ENCODE measurements at places on chromosomes 6 and 20.

DNA sequence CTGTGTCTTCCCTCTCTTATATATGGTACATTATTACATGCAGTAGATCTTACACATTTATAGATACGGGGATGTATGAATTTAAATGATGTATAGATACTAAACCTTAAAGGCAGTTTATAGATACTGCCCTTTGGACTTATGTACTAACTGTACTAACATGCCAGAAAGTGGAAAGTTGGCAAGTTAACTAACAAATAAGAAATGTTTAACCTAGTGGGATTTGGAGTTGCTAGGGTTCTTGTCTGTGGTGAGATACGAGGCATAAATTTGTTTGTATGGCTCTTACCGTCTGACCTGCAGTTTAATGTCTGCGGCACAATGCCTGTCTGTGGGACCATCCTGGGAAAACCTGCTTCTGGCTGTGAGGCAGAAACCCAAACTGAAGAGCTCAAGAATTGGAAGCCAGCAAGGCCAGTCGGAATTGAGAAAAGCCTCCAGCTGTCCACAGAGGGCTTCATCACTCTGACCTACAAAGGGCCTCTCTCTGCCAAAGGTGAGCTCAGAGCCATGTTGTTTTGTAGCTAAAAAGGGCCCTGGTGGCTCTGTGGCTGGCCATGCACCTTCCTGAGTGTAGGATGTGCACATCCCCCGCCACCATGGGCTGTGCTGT, 62.9 kb upstream of the SLC22A1 start:
- DNase-seq: no peak

DNA sequence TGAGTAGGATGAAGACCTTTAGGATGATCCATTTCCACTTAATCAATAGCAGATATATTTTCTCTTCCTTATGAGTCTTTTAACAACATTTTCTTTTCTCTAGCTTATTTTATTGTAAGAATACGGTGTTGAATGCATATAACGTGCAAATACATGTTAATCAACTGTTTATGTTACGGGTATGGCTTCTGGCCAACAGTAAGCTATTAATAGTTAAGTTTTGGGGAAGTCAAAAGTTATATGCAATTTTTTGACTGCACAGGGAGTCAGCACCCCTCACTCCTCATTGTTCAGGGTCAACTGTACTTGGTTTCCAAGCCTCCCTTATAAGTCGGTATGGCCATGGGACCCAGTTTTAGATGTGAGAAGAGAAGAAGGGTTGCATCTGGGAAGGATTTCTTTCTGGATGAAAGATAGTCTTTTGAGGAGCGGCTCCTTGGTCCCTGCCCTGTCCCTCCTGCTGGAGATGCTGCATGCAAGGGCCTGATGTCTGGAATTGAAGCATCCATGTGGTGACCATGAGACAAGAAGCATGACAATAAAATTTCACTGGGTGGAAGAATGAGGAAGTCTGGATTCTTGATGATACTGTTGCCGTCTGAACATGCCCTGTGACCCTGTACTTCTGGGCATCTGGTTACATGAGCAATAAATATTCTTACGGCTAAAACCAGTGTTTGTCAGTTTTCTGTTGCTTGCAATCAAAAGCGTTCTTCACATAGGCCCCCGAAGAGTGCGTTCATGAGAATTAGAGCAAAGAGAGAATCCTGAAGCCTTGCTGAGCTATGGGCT, 194.7 kb upstream of the PMEPA1 start:
- no peak for DNase-seq

GRCh38 chr6:148557796-148558321, 189.0 kb upstream of the UST start:
- no peak for DNase-seq

DNA sequence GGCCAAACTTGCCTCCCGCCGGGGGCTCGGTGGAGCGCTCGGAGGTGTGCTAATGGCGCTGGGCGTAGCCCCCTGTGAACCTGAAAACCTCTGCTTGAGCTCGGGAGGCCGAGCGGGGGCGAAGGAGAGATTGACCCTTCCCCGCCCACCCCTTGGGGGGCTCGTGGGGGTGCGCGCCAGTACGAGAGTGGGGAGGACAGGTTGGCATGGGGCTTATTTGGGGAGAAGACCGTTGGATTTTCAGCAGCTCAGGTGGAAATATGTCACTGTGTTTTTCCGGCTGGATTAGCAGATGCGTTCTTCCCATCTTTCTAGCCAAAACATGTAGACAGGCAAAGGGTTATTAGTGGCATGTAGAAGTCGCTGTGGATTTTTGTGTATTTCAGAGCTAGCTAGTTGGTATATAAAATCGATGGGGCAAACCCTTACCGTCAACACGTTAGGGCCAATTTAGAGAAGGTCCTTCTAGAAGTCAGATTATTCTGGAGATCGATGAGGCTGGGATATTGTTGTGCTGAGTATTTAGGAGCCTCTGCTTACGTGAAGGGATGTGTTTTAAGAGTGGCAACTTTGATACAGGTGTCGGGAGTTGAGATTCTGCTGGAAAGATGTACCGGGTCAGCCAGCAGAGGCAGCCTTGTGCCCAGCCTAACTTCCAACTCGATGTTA, 525 bp downstream of the NCOA7 start:
- DNase-seq: no peak

- DNase-seq: no peak
Observed at GRCh38 chr6:14468647-14469321, 351.2 kb downstream of the CD83 start.

- DNase-seq: no peak
Observed at GRCh38 chr6:20746805-20747558, 212.7 kb downstream of the CDKAL1 start.

GRCh38 chr6:157967020-157967419, 14.6 kb upstream of the SYNJ2 start:
- no peak for DNase-seq

GRCh38 chr20:19921284-19921793, 95.8 kb upstream of the NAA20 start:
- no peak for DNase-seq

DNA sequence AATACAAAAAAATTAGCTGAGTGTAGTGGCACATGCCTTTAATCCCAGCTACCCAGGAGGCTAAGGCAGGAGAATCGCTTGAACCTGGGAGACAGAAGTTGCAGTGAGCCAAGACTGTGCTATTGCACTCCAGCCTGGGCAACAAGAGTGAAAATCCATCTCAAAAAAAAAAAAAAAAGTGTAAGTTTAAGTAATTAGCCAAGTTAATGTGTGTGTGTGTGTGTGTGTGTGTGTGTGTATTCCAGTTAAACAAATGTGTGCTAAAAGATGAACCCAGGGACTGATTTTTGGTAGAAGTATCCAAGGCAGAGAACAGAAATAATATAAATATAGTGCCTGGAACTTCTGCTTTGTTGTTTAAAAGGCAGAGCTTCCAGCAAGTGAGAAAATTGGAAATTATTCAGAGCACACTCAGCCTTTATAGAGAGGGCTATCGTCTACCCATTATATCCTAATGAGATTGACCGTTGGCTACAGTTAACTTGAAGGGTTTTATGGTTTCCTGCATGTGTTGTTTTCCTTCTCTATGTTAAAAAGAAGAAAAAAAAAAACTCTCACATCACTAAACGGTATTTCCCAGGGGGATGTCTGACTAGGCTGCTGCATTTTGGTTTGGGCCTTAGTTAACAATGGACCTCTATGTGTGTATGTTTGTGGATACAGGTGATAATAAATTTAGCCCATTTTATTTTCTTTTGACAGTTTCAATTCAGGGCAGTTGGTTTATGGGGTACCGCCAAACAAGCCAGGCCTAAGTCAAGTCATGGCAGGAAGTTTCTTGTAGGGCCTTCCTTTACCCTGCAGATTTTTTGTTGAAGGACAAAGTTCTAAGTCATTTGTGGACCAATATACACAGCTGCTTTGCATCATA, 9.8 kb downstream of the SOX4 start:
- no peak for DNase-seq

- DNase-seq: no peak
Observed at GRCh38 chr20:40802886-40803285, 113.8 kb upstream of the MAFB start.

DNA sequence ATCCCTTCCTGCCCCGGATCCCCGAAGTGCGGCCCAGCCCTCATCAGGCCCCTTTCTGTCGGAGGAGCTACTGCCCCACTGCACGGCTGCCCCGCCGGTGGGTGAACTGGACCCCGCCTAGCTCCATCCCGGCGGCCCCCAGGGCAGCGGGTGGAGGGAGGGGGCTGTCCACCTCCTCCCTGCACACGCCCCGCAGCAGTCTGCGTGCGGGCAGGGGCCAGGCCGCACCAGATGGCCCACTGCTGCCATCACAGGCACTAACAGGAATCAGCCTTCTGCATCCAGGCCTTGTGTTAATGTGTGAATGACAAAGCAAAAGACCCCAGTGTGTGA, 54.9 kb upstream of the UNC93A start:
- no peak for DNase-seq

DNA sequence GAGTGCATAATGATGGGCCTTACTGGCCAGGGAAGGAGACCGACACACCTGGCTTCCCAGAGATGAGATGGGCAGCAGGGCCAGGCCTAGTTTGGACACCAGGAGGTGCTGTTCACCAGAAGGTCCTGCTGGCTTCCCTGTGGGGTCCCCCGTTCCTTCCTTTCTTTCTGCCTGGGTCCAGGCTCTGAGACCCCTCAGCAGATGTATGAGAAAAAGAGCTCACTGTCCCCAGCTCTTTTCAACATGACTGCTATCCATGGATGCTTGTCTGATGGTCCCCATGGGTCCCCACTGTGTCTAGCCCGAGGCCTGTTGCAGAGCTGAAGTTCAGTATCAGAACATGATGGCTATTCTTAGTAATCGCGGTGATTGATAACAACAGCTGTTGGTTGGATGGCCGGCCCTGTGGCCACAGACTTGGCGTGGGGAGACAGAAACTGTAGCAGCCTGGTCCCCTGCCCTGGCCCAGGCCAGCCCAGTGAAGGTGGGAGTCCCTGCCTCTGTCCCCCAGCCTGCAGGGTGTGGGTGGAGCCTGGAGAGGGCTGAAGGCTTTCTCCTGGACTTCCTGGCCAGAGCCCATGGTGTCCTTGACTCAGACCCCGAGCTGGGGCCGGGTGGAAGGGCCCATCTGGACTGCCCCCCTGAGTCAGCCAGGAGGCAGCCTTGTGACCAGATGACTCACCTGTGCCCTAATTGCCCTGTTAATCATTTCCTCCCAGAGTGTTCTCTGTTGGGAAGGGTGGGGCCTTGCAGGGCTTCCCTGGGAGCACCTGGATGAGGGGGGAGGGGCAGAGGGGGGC, 9.9 kb upstream of the BAK1 start:
- DNase-seq: no peak
